CD8-positive, alpha-beta memory T cell (primary cell): ENCODE measurements at places on chromosomes 6 and 20.
A peak's percentile ranks its signal among the peaks of the same experiment; 100 is the strongest.

- DNase-seq, result no peak
Observed at GRCh38 chr6:40438246-40438887, 148.8 kb downstream of the LRFN2 start.

- DNase-seq, result no peak
Observed at GRCh38 chr6:20440296-20440695, 38.6 kb downstream of the E2F3 start.

GRCh38 chr6:32132110-32132509, 2.0 kb upstream of the FKBPL start:
- no peak for DNase-seq

GRCh38 chr6:52662031-52662430, 8.9 kb upstream of the TMEM14A start:
- DNase-seq, result no peak

- DNase-seq, result peak; percentile 59
Observed at GRCh38 chr20:63979557-63980316, at the start of gene SAMD10. TSS of gene SAMD10 (minus strand) at chr20:63979642. CDS start at chr20:63979467, 175 bp downstream.

DNA sequence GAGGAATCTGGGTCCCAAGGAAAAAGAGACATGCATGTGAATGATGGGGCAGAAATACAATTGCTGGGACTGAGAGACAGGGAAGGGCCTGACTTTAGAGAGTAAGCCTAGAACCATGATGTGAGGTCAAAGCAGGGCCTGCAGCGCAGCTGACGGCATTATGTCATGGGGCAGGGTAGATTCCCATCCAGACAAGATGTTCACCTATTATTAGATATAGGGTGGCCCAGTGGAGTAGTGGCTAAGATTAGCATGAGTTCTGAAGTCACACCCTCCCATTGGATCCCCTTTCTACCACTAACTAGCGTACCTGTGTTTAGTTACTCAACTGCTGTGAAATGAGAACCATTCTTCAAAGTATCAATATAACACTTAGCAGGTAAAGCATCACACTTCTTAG, 39.6 kb downstream of the NDUFAF5 start:
- no peak for DNase-seq

- no peak for DNase-seq
Observed at GRCh38 chr6:85684133-85684808, 41.6 kb upstream of the SYNCRIP start.

DNA sequence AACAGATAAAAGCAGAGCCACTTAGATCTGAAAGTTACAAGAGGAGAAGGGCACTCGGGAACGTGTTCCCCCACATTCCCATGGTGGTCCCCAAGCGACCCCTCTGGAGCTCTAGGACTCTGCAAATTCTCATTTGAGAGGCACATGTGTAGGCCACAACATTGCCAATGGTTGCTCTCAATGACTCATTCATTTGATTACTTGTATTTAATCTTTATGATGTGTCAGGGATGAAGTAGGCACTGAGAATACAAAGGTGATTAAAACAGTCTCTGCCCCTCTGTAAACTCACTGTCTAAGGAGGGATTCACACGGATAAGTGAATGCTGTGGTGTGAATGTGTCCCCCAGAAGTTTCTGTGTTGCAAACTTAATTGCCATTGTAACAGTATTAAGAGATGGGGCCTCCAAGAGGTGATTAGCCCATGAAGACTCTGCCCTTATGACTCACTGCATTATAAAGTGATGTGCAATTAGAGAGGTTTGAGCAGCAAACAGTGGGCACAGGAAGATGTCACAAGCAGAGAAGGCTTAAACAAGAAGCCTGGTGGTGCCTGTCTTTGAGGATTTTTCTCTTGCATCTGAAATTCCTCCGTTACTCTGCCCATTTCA, 34.0 kb upstream of the TRAM2 start:
- DNase-seq, result no peak

DNA sequence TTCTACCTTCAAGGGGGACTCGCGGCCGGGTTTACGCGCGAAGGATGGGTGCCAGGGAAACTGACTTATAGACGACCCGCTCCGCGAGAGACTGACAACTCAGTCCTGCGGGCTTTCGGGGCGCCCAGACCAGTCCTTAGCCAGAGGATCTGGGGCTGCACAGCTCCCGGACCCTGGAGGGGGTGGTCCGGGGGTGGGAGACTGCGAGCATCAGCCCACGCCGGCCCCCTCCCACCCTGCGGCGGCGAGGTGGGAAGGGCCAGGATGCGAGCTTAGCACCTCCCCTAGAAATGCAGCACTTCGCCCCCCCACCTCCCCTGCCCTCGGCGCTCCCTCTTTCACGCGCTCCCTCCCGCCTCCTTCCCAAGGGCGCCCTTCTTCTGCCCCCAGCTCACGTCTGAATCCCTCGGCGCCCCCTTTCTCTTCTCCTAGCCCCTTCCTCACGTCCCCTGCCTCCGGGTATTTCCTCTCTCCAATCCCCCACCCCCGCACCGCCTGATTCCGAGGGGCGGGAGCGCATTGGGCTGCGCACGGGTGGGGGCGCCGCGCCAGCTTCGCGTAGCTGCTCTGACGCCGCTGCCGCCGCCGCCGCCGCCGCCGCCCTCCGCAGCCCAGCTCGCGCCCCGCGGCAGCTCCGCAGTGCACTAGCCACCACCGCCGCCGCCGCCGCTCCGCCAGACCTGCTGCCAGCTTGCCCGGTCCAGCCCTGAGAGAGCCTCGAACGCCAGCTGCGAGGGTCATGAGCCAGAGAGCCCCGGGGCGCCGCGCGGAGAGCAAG, at the start of gene SLC32A1:
TSS of gene SLC32A1 (plus strand) at position 639 of the 778 bp plus-strand sequence. CDS start 239 bp downstream, outside the sequence.
- no peak for DNase-seq

DNA sequence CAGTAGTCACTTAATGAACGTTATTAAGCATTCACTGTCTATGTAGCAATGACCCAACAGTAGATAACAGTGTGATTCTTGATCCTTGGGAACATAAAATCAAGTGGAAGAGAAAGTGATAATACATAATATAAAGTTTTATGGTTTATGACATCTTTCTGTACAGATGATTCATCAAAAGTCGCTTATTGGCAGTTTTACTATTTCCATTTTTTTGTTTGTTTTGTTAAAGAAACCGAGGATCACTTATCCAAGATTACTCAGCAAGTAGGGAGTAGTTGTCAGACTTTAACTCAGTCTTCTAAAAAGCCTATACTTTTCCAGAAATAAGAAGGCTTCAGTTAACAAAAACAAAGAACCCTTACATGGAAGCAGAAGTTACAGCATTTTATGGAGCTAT, 260.8 kb downstream of the ZFAND3 start:
- no peak for DNase-seq

DNA sequence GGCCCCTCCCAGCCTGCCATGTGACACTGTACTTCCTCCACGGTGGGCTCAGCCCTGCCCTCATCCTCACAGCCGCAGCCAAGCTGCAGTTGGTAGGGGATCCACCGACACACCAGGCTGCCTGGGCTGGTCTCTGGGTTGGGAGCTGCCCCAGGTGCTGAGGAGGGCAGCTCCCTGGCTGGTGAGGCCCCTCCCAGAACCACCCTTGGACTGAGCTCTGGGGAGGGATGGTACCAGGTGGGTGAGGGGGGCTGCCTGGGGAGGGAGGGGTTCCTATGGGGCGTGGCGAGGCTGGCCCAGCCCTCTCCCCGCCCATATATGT, 185 bp upstream of the TNFRSF6B start:
- DNase-seq, result no peak

- DNase-seq, result no peak
Observed at GRCh38 chr6:36364669-36365479, 22.6 kb downstream of the ETV7 start.

DNA sequence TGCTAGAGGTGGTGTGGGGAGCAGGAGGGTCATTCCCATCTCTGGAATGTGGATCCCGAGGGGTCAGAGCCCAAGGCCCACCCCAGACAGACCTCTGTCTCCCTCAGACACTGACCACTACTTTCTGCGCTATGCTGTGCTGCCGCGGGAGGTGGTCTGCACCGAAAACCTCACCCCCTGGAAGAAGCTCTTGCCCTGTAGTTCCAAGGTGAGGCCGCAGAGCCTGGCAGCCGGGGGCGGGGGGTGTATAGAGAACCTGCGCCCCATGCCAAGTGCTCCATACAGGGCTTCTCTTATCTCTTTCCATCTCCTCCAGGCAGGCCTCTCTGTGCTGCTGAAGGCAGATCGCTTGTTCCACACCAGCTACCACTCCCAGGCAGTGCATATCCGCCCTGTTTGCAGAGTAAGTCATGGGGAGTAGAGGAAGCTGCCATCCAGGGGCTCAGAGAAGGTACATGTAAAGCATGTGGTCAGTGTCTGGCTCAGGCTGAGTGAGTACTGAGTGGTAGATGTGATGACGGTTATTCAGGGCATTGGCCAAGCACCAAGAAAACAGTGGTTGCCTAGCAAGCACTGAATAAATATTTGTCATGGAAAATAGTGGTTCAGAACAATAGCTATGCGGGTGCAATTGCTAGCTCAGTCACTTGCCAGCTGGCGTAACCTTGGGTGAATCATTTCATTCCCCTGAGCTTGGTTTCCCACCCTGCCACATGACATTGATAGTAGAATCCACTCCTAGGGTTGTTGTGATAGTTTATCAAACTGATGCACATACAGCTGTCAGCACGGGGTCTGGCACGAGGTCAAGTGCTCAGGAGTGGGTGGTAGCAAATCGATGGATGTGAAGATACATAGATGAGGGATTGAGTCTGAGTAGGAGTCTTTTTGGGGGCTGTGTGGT, 3.5 kb downstream of the PIGT start:
- no peak for DNase-seq

- peak; percentile 67 for DNase-seq
Observed at GRCh38 chr6:89371849-89372505, 19.5 kb upstream of the UBE2J1 start.

DNA sequence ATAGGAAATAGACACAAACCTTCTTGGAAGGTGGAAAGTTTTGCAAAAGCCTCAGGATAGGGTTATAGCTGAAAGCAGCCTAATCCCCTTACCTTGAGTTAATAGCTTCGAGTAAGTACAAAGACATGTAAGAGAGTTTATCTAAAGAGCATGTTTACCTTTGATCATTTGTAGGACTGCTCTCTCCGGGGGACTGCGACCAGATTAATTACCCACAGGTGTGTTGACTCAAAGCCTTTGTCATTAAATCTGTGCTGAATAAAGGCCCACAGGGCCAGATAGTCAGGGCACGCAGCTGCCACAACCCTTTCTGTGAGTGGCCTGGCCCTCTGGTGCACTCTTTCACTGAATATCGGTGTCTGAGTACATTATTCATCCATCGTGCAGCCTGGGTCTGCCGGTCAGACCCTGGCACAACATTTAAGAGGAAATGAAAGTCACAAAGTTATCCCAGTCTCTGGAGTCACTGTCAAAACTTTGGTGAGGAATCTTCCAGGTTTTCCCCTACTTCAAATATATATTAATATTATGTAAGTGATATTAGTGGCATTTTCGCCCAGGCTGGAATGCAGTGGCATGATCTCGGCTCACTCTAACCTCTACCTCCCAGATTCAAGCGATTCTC, 5.4 kb upstream of the MICA start:
- DNase-seq, result no peak

GRCh38 chr6:71290611-71291010, 2.0 kb downstream of the OGFRL1 start:
- no peak for DNase-seq

GRCh38 chr20:19750907-19751636, 7.0 kb upstream of the RIN2 start:
- no peak for DNase-seq

DNA sequence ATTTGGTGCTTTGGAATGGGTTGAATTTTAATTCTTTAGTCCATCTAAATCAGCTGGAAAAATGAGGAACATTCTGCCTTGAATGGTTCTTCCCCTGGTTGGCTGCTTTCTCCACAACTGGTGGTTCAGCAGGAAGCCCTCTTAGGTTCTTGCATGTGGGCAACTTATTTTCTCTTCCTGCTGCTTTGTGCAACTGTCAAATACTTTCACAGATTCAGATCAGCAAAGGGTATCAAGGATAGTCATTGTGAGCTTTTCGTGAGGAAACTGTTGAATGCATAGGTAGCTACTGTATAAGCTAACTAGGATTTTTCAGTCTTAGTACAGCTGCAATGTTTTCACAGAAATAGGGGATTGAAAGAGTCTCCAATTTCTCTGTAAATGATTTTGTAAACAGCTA, 72.9 kb upstream of the MRAP2 start:
- DNase-seq, result no peak

DNA sequence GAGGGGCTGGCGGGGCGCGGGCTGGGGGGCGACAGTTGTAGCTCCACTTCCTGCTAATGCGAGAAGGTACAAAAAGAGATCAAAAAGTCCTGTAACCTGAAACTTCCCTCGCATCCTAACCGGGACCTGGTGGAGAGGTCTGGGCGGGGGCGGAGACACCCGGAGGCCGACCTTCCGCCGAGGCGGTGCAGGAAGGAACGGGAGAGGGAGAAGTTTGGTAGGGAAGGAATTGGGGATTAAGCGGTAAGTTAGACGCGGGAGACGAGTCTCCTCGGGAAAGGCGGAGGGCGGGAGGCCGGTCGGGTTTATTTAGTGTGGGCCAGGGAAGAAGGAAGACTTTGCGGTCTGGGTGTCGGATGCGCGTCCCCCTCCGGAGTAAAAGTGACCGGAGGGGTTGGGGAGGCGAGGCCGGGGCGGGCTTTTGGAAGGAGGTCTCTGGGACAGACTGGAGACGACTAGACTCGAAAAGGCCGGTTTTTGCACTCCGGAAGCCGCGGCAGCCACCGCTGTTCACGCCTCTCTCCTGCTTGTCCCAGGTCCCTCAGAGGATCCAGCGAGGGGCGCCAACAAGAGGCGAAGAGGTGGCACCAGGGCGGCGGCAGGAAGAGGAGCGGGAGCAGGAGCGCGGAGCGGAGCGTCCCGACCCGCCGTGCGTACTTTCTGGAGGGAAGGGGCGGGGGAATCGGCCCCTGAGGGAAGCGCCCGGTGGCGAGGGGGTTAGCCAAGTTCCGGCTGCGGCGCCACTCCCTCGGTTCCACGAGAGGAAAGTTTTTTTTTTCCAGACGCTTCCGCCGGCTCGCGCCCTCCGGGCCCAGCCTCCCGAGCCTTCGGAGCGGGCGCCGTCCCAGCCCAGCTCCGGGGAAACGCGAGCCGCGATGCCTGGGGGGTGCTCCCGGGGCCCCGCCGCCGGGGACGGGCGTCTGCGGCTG, 734 bp downstream of the TPBG start:
- DNase-seq, result no peak

GRCh38 chr6:141963543-141964295, 169.0 kb upstream of the GJE1 start:
- DNase-seq, result no peak

DNA sequence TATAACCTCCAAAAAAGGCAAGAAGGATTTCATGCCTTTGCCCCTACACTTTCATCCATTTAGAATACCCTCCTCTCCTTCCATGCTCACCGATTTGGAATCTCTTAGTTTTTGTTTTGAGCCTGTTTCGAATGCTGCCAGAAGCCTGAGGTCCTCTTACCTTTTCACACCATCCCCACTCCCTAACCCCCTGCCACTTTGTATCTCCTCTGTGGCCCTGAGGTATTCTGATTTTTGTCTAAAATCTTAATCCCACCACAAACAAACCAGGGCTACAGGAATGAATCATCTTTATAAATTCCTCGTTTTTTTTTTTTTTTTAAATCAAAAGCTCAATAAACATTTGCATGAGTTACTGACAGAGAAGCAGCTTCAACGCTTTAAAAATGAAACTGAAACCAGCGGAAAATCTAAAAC, 1.6 kb upstream of the RPS12 start:
- no peak for DNase-seq

DNA sequence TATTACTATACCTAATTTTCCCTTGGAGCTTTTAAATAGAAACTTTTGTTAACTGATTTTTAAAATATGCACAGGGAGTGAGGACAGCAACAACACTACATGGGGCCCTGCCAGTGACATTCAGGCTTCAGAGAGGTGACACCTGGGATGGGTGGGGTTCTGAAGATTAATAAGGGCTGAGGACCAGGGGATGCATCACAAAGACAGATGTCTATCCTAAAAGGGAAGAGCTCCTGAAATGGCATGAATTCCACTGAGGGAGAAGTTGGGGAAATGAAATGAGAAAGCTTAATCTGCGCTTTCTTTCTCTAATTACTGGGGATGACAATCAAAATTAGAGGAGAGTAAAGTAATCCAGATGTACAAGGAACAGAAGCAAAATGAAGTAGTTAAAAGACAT, 162.8 kb downstream of the BTBD9 start:
- DNase-seq, result no peak
